MCF 10A (cell line): ENCODE measurements at places on chromosomes 13 and 19. TPM values are rescaled to one million over a fixed set of nuclear protein-coding genes. Genes with fewer than 3 reads are reported as not detected.
A peak's percentile ranks its signal among the peaks of the same experiment; 100 is the strongest.

GRCh38 chr19:56155124-56155687, 14.1 kb downstream of the ZNF444 start:
- DNase-seq, result no peak

DNA sequence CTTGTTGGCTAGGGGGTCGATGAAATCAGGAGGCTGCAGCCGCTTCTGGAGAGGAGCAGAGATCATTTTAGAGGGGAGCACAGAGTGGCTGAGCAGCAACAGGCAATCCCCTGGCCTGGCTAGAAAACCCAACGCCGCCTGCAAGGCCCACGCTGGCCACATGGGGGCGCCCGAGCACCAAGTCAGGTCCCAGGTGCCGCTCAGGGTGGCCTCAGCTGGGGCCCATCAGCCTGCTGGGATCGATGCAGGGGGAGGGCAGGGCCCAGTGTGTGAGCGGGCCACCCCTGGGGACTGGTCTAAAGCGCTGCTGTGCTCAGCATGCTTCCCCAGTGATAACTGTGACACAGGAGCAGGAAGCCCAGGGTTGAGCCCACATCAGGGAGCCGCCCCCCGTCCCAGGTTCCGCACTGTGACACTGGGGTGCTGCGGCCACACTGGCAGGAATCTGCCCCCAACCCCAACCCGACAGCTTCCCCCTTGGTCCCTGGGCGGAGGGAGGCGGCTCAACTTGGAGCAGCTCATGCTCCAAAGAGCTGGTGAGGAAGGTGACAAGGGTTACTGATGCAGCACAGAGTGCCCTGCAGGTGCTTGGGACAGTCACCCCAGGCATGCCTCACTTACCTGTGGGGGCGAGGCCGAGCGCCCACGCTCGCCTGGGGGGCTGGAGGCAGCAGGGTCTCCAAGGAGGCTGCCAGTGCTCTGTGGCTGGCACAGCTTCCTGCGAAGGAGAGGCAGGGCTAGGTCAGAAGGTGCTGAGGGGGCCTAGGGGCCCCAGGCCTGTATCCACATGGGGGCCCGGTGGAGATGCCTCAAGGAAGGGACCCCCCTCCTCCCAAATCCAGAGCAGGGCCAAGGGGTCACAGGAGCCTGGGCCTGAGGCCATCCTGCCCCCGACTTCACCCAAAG, 13.3 kb upstream of the ISYNA1 start:
- DNase-seq, result peak; percentile 78

DNA sequence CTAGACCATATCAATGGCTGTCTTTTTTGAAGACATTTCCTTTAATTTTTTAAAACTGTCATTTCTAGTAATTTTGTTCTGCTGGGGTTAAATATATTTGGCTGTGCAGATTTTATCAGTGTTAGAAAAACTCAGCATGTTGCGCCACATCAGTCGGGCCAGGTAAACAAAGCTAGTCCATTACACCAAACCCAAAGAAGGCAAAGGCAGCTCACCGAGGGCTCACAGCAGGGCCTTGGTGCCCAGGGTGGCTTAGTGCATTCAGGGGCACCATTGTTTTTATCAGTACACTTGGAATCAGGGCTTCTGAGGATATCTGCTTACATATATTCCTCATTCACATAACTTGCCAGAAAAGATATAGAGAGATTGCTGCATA, 22.2 kb downstream of the SPATA13 start:
- DNase-seq, result no peak

- DNase-seq, result no peak
Measured at GRCh38 chr19:5287066-5287465, 53.5 kb downstream of the PTPRS start.

DNA sequence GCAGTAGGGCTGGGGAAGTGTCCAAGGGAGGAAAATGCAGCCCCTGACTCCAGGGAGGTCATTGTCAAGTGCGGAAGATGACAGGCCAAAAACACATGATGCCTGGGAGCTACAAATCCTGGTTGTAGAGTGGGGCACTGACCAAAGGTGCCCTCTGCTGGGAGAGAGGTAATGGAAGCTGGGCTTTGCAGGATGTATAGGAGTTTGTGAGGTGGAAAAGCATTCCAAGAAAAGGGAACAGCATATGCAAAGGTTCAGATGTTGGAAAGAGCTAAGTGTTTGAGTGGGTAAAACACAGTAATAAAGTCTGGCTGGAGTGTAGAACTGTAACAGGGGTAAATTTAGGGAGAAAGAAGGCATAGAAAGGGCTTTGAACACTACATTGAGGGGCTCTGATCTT, 46.9 kb upstream of the PTPRS start:
- no peak for DNase-seq

DNA sequence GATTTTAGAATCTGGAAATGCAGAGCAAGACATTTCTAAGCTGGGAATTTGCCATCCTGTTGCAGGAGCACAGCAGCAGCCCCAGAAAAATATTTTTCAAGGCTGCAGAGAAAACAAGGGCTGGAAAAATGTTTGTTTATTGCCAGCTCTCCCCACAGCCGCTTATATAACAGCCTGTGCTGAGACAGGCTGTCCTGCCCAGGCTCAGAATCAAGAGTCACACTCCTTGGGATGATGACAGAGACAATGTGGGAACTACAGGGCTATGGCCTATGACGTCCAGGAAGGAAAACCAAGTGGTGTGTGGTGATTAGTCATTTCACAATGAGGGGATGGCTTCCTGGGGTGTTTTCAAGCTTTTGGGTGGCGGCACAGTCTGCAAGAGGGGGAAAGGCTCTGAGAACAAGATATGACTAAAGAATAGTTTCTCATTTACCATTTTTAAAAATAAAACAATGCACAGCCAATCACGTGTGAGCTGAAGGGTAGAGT, 136.3 kb upstream of the SERP2 start:
- peak; percentile 95 for DNase-seq

DNA sequence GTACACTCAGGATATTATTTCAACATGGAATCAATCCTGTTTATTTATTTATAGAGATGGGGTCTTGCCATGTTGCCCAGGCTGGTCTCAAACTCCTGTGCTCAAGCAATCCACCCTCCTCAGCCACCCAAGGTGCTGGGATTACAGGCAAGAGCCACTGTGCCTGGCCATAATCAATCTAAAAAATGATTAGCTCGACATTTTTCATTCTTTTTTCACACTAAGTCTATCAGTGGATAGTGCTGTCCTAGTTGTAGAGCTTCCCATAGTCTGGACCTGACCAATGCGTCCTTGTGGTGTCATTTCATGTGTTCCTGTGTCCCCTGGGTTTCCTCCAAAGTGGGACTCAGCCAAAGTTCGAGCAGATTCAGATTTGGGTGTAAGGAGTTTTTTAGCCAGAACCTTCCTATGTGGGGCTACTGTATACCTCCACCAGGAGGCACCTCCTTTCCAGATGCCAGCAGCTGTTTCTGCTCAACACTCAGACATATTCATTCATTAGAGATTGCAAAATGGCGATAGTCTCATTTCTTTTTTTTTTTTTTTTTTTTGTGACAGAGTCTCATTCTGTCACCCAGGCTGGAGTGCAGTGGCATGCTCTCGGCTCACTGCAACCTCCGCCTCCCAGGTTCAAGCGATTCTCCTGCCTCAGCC, 61.1 kb downstream of the MAP4K1 start:
- DNase-seq, result peak; percentile 34

- no peak for DNase-seq
Measured at GRCh38 chr13:97570442-97570841, 136.5 kb downstream of the RAP2A start.

- peak; percentile 50 for DNase-seq
Measured at GRCh38 chr13:33524086-33524485, 238.5 kb upstream of the STARD13 start.

DNA sequence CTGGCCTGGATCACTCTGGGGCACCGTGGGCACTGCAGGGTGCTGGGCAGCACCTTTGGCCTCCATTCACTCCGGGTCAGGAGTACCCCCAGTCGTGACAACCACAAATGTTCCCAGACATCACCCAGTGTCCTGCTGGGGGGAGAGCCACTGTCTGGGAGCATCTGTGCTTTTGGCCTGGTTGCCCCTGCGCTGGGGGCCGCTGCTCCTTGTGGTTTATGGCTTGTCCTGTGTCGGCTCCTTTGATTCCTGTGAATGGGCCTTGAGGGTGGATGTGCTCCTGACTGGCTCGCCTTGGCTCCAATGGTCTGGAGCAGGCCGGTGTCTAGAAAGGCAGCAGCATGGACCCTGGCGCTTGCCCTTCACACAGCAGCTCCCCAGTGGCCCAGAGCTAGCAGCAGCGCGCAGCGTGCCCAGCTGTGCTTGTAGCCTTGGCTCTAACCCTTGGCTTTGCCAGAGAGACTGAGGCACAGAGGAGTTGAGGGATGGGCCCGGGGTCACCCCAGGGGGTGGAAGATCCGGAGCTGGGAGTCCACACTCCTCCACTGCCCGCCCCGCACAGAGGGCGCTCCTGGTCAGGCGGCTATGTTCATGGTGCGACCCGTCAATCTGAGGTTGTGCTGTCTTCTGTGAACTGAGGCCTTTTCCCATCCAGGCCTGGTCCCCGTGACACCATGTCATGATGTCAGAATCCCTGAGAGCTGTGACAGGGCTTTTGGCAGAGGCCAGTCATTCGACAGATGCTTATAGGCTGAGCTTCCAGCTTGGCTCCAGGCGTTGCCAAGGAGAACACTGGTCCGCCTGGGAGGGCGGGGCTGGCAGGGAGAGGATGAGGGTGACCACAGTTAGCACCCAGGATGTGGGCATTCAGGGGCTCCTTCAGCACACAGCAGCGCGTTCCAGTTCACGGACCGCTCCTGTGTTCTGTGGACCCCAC, 4.1 kb downstream of the DAZAP1 start:
- DNase-seq, result no peak

- peak; percentile 3 for DNase-seq
Measured at GRCh38 chr19:30784850-30785457, 412.8 kb downstream of the ZNF536 start.

- no peak for DNase-seq
Measured at GRCh38 chr19:955803-956765, 28.1 kb upstream of the WDR18 start.

GRCh38 chr13:64910096-64910495, 2320.0 kb downstream of the PCDH9 start:
- DNase-seq, result no peak

DNA sequence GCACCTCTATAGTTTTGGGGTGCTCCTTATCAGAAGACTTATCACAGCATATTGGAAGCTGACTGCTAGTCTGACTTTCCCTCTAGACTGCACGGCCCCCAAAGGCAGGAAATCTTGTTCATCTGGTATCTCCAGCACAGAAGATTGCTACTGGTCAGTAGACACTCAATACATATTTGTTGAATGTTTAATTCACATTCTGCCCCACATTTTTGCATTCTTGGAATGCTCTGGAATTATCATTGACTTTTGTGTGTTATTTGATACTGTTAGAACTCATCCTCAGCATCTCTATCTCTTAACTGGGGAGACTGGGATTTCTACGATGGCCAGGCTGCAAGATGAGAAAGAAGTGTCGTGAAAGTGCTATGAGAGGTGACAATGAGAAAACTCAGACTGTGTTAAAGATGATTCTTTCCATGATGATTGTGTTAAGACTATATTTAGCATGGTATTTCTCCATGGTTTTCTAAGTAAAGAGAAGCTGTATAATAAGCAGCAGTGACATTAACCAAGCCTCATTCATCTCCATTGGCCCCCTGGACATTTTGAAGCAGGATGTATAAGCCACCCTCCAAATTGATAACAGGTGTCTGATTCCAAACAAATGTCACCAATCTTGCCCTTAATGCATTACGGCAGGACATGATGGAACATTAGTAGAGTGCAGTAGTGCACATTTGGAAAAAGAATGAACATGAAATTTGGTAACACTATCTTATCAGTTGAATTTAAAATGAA, 440.9 kb downstream of the RFC3 start:
- no peak for DNase-seq

- no peak for DNase-seq
Measured at GRCh38 chr19:18513868-18514267, 8.0 kb downstream of the ELL start.

DNA sequence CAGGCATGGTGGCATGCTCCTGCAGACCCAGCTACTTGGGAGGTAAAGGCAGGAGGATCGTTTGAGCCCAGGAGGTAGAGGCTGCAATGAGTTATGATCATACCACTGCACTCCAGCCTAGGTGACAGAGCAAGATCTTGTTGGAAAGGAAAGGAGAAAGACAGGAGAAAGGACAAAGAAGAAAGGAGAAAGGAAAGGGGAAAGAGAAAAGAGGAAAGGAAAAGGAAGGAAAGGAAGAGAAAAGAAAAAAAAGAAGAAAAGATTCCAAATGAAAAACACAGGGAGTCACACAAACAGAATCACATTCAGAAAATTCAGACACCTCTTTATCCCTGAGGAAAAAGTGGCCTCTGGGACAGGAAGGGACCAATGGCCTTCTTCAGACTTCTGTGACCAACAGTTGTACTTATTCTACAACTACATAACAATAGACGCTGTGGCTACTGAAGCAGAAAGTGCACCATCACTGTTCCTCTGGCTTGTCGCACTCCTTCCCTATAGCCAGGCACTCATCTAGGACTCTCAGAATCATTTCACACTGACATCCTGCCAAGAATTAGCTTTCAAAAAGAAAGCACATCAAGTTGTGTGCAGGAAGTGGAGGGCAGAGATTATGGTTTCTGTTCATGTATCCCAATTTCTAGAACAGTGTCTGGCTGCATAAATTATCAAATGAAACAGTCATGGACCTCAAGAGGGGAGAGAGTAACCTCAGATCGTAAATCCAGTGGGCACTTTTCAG, 5.9 kb downstream of the MTMR6 start:
- DNase-seq, result no peak

GRCh38 chr19:37931881-37932655, 25.1 kb downstream of the SIPA1L3 start:
- peak; percentile 96 for DNase-seq

The PABPC3 gene
- total RNA-seq, result 0.72 and 0.96 TPM in 2 replicates

The TMEM150B gene
- total RNA-seq, result not detected in 2 replicates

The KIR3DL1 gene
- total RNA-seq, result not detected in 2 replicates

The ZNF667 gene
- not detected in 2 replicates for total RNA-seq

The C19orf67 gene
- not detected in 2 replicates for total RNA-seq

The CCDC194 gene
- 0.37 TPM in 1 of 2 replicates, not detected in the other for total RNA-seq
